Cerebellum (tissue), 4 donors: ENCODE measurements at places on chromosomes 2 and 18. TPM values are rescaled to one million over a fixed set of nuclear protein-coding genes. Genes with fewer than 3 reads are reported as not detected.

The CRIM1 gene
- 47.9 TPM for total RNA-seq

The SPR gene
- total RNA-seq, result 0.82 TPM

The ITPRIPL1 gene
- 4.9 TPM for total RNA-seq

The CYP27A1 gene
- 5.7 TPM for total RNA-seq

The KCNK3 gene
- 6.3 TPM for total RNA-seq

The CTLA4 gene
- total RNA-seq, result not detected

The TMEM17 gene
- 2.6 TPM for total RNA-seq

The AMER3 gene
- 25.7 TPM for total RNA-seq

The CROCC2 gene
- not detected for total RNA-seq

The MPP4 gene
- total RNA-seq, result 0.45 TPM

The FBXO48 gene
- total RNA-seq, result 1.5 TPM

The LAMA1 gene
- 46.9 TPM for total RNA-seq

The NOL4 gene
- total RNA-seq, result 43.4 TPM

The GALNT3 gene
- total RNA-seq, result 2.5 TPM

The CD28 gene
- 1.00 TPM for total RNA-seq

The GDF7 gene
- total RNA-seq, result 0.45 TPM

The ZNF892 gene
- 30.4 TPM for total RNA-seq

The LDLRAD4 gene
- 81.6 TPM for total RNA-seq

The CCDC178 gene
- total RNA-seq, result 1.2 TPM

The DSC2 gene
- 7.2 TPM for total RNA-seq

The IL1A gene
- 0.09 TPM for total RNA-seq

The IL36A gene
- total RNA-seq, result not detected

The UGT1A10 gene
- total RNA-seq, result not detected

The CHRND gene
- 0.18 TPM for total RNA-seq

The FAM124B gene
- 5.2 TPM for total RNA-seq

The WIPF1 gene
- total RNA-seq, result 10.1 TPM

The IL1B gene
- total RNA-seq, result 1.1 TPM

The CD302 gene
- total RNA-seq, result 10.3 TPM

The MEP1B gene
- 0.54 TPM for total RNA-seq

The RAMP1 gene
- total RNA-seq, result 4.6 TPM

The TMEM169 gene
- total RNA-seq, result 18.6 TPM

The GKN2 gene
- not detected for total RNA-seq

The MC4R gene
- total RNA-seq, result 0.54 TPM

The SIX2 gene
- total RNA-seq, result 0.45 TPM

The PAPOLG gene
- total RNA-seq, result 36.5 TPM
